NB4 (cell line): ENCODE measurements at places on chromosomes 7 and 10.

GRCh38 chr10:102661658-102662028 is 17.4 kb downstream of the TRIM8 start:
- no peak for DNase-seq

DNA sequence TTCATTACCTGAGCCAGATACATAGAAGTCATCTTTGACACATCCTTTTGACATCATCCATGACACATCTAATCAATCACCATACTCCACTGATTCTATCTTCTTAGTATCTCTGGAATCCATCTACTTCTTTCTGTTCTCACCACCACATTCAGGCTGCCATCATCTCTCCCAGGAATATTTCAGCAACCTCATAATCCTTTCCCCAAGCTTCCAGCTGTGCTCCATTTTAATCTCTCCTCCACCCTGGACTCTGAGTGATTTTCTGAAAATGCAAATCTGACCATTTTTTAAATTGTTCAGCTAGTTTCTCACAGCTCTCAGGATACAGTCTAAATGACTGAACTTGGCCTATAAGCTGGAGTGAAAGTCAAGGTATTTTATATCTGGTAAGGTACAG is 2.5 kb upstream of the BTRC start:
- no peak for DNase-seq

DNA sequence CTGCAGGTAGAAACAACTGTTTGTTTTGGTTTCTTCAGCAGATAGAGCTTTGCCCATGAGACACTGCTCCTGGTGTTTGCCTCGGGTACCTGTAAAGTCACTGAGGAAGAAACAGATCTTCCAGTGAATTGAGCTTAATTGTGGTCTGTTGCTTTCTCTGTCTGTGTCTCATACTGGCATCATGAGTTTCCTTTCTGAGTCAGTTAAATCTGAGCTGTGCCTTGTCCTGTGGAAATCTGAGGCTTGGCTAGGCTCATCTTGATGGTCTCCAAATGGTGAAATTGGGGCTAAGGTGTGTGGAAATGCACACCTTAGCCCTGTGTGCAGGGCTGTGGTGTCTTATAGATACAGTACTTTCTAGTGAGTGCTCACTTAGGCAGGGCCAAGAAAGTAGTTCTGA is 67.4 kb downstream of the GBF1 start:
- DNase-seq: no peak

GRCh38 chr7:127477295-127478023 is 85.0 kb upstream of the ZNF800 start:
- DNase-seq: no peak

DNA sequence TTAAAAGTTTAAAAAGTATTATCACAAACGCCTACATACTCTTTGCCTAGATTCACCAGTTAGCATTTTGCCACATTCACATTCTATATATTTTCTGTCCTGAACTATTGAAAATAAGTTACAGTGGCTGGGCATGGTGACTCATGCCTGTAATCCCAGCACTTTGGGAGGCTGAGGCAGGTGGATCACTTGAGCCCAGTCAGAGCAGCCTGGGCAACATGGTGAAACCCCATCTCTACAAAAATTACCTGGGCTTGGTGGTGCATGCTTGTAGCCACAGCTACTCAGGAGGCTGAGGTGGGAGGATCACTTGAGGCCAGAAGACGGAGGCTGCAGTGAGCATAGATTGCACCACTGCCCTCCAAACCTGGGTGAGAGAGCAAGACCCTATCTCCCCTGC is 5.3 kb downstream of the ARPC1A start:
- DNase-seq: no peak

- DNase-seq: no peak
Measured at GRCh38 chr7:95317546-95317945, 6.8 kb downstream of the PON1 start.

DNA sequence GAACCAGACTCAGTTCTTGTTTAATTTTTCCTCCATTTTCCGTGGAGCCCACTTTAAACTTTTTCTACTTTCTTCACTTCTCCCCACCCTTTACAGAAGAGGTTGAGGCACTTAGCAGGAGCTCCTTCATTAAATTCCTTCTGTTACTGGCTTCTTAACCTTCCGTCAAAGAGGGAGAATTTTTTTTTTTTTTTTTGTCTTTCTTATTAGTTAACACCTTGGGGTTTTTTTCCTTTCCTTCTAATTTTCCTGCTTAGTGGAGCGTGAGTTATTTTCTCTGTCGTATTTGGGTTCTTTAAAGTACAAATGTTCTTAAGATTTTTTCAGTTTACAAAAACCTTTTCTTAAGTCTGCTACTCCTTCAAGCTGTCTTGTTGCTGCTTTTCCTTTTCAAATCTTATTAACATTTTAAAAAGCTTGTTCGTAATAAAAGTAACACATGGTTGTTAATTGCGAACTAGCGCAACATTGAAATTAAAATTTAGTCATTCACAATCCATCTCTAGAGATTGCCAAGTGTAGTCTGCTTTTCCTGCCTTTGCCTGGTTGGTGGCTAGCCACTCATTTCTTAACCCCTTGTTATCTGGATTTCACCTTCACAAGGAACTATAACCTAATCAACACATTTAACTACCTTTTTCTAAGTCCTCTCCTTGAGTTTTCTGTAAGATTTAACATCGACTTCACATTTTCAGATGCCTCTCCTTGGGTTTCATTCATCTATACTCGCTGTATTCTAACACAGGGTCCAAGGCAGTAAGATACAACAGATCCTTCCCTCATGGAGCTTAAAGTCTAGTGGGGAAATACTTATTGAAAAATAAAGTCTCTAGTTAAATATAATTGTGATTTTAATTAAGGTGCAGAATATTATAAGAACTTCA is 2.0 kb downstream of the BMPR1A start:
- peak; percentile 31 for DNase-seq

- peak; percentile 25 for DNase-seq
Measured at GRCh38 chr10:91493313-91493712, 83.2 kb downstream of the HECTD2 start.

DNA sequence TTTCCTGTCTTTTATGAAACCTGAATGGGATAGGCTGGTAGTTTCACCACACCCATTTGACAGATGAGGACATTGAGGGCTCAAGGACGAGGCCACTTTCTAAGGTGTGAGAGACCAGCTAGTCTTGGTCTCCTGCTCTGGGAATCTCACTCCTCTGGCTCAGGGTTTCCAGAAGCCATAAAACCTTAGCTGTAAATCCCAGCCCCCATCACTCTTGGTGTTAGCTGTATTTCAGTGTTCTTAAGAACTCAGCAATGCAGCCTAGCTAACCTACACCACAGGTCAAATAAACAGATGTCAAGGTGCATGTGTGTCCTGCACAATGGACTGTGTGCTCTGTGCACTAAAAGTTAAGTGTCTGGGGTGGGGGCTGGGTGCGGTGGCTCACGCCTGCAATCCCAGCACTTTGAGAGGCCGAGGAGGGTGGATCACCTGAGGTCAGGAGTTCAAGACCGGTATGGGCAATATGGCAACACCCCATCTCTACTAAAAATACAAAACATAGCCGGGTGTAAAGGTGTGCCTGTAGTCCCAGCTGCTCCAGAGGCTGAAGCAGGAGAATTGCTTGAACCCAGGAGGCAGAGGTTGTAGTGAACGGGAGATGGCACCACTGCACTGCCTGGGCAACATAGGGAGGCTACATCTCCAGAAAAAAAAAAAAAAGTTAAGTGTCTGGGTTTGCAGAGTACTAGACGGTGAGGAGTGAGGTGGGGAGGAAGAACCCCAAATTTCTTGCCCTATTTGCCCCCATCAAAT is 567 bp upstream of the EPO start:
- peak; percentile 50 for DNase-seq

DNA sequence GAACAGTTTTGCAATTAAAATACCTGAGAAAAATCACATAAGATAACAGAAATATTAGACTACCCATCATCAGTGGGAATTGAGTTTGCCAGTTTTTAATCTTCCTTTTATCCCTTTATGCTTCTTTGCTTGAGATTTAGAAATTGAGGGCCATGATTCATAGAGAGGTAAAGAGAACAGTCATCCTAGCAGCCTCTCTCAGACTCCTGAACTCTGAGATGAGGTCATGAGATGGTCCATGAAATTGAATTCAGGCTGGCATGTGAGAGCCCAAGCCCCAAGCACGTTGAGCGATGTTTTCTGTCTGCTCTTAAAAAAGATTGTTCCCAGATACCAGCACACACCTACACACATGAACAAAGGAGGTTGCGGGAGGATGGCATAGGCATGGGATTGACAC is 91.1 kb downstream of the CREB5 start:
- no peak for DNase-seq

GRCh38 chr10:62815381-62816075 is 638 bp downstream of the EGR2 start:
- DNase-seq: peak; percentile 23

DNA sequence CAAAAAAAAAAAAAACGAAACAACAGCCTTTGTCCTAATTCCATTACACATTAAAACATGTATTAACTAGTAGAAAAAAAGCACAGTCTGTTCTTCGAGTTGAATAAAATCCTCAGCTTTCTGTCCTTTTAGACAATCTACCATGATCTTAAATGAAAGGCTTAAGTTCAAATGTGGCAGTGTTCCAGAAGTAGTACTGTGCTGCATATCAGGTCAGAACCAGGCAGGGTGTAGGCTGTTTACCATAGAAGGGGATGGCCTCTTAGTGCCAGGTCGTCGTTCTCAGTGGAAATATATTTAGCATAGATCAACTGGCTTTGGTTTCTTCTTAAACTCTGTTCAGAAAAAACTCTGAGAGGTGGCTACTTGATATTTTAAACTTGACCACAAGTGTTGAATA is 612.0 kb downstream of the CNTNAP2 start:
- DNase-seq: no peak

DNA sequence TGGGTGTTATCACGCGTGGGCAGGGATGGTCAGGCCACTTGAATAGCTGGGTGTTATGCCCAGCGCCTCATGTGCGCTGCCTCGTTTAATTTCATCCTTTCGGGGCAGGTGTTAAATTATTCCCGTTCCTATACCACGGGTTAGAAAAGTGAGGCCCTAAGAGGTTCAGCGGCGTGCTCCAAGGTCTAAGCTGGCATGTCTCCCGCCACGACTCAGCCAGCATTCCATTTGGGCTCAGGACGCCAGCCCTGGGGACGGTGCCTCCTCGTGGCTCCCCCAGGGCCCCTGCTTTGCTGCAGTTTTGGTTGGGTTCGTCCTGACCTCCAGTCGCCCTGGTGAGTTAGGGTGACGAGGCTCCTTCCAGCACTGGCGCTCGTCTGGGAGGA is 124.5 kb downstream of the TRRAP start:
- no peak for DNase-seq

- DNase-seq: no peak
Measured at GRCh38 chr10:100168313-100168643, 17.6 kb downstream of the ERLIN1 start.

DNA sequence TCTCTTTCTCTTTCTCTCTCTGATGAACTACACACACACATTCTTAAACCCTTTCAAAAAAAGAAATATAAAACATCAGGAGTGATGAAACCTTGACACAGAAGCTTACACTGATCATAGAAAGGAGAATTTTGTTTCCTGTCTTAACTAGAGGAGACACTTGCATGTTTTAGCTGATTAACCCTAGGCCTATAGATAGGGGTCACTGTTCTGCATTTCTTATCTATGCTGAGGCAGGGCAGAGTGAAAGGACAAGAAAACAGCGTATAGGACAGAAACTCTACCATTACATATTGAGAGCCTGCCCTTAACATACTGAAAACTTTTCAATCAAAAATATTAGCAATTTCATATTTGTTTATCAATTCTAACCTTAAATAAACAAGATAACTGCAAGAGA is 680.6 kb upstream of the MBL2 start:
- peak; percentile 3 for DNase-seq

DNA sequence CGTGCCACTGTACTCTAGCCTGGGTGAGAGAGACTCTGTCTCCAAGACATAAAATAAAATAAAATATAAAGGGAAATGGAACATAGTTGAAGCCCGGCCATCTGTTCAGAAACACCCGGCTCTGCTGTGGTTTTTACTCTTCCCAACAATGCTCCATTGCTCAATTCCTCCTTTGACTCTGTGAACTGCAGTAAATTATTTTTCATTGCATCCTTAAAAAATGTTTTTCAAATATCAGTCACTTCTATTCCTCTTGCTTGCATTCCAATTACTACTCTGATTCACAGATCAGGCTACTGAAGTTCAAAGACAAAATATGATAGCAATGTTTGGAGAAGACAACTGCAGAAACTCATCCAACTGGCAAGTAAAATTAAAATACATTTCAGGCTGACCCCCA is 983.0 kb downstream of the SORCS1 start:
- no peak for DNase-seq

DNA sequence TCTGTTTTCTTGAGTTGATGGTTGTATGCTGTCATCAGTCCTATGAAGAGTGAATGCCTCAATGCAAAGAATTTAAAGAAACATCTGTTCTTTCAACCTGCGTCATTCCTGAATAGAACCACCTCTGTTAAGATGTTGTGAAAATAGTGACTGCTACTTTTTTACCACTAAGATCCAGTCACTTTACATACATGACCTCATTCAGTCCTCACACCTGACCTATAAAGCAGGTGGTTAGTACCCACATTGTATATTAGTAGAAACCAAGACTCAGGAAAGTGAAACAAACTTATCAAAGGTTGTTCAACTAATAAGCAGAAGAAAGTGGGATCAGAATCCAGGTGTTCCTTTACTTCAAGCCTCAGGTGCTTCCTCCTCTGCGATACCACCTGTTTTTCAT is 64.8 kb downstream of the ITGB8 start:
- DNase-seq: no peak

- no peak for DNase-seq
Measured at GRCh38 chr10:104680467-104681401, 39.6 kb downstream of the SORCS3 start.

DNA sequence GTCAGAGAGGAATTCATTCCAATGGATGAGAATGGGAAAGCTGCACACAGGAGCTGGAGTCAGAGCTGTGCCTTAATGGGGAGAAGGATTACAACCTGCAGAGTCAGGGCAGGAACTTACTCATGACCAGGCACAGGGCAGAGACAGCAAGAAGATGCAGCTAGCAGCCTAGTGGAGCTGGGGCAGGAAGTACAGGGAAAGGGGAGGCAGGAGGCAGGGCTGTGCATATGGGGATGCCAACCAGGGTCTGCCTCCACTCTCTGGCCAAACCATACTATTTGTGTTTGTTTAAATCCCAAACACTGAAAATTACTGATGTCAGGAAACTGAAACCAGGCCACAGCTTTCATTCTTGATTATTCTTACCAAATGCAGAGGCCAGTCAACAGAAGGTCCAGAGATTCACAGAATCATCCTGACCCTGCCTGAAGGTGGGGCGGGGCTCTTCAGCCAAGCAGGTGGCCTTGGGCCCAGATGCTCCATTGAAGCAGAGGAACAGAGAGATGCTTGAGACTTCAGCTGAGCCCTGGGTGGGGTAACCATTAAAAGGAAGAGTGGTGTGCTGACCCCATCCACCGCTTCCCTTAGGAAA is 461.9 kb downstream of the KCNMA1 start:
- peak; percentile 52 for DNase-seq

- peak; percentile 94 for DNase-seq
Measured at GRCh38 chr7:106425017-106425719, 140.4 kb upstream of the NAMPT start.

DNA sequence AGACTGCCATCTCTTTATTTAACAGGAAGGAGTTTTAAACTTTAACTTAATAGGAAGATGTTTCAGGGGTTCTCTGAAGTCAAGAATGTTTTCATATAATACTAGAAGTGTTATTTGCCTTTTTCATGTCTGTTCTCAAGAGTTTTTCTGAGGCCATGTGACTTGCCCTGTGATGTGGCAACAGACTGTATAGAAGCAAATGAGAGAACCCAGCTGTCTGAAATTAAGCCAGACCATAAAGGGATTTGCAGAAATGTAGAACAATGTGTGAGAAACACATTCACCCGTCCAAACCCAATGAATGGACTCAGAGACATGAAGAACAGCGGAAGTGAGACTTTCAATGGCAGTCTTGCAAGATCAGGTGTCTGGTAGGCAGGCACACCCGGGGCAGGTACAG is 23.8 kb downstream of the MAPK8 start:
- no peak for DNase-seq
